Fibroblast of villous mesenchyme (primary cell): ENCODE measurements at places on chromosomes 2 and 18. TPM values are rescaled to one million over a fixed set of nuclear protein-coding genes. Genes with fewer than 3 reads are reported as not detected.

The CFAP65 gene
- not detected in 2 replicates for total RNA-seq

DNA sequence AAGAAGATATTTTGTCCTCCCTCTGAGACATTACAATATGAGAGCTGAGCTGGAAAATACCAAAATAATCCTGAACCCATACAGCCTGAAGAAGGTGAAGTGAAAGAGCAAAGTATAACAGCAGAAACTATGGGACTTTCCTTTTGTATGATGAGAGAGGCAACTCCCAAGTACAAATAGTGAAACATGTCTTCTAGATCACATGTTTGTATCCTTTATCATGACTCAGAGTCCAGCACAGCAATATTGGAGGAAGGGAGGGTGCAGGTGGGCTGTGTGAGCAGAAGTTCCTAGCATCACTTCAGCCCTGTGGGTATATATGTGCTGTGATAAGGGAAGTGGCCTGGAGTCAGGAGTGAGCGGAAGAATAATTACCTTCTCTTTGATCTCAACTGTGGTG, 265.6 kb upstream of the NRXN1 start:
- no peak for DNase-seq

The CFC1 gene
- not detected in 2 replicates for total RNA-seq

DNA sequence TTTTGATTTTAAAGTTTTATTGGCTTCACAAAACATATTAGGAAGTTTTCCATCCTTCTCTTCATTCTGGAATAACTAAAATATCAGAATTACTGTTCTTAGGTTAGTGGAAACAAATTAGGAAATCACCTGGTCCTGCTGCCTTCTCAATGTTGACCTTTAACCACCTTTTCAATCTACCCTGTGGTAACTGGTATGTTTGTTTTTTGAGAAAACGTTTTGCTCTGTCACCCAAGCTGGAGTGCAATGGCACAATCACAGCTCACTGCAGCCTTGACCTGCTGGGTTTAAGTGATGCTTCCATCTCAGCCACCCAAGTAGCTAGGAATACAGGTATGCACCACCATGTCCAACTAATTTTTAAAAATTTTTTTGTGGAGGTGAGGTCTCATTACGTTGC, 28.4 kb downstream of the ACYP2 start:
- no peak for DNase-seq

- DNase-seq: peak; percentile 35
Measured at GRCh38 chr2:65411056-65411795, 21.2 kb downstream of the SPRED2 start.

The GPC1 gene
- 88.9 and 106 TPM in 2 replicates for total RNA-seq

The CAVIN2 gene
- 8.4 and 21.6 TPM in 2 replicates for total RNA-seq

The NEB gene
- total RNA-seq: under 0.01 TPM in 2 replicates

DNA sequence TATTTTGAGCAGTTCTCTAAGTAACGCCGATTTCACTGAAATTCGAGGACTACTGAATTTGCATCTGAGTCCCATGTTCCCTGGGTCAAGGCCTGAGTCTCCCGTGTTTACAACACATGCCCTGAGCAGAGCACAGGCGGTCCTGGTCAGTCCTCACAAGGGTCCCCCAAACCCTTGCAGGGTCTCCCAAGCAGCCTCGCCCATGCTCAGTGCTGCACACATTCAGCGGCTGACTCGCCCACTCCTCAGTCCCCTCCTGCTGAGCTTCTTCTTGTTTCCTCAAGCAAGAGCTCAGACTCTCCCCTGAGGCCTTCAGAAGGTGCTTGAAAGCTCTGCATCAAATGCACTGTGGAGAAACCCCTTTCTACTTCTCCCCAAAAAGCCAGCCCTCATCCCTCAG, 114.6 kb downstream of the INHBB start:
- no peak for DNase-seq

The UGT1A4 gene
- not detected in 2 replicates for total RNA-seq

DNA sequence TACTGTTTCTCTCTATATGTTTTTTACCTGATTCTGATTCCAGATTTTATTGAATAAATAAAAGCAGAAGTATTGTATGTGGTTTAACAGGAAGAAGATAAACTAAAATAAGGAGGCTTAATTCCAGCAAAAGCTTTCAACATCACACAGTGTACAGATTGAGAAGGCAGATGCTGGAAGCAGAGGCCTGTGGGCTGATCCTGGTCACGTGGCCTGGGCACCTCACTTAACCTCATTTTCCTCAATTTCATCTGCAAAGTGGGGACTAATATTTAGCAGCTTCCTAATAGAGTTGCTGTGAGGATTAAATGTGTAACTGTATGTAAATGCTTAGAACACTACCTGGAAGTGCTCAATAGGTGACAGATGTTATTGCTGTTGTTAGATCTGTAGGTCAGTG, 58.0 kb downstream of the CDCA7 start:
- DNase-seq: no peak

DNA sequence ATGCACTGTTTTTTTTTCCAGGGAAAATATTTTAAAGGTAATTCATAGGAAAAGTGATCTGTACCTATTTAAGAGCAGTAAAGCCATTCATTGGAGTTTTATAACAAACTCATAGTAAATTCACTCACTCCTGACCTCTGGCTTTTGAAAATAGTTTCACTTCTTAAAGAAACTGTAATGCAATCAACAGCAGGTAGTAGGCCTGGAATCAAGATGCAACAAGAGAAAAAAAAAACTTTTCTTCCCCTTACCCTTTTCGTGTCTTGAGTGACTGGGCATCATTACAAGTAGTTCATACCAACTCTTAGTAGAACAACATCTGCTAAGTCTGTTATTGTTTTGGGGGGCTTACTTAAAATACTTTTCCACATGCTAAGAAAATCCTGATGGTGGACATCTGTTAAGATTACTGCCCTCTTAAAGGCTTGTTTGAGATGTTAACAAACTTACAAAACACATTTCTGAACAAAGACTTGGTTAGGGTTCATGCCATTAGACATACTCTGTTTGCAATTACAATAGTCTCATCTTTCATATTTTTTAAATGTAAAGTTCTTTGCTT, 164.1 kb upstream of the FOSL2 start:
- DNase-seq: peak; percentile 30

DNA sequence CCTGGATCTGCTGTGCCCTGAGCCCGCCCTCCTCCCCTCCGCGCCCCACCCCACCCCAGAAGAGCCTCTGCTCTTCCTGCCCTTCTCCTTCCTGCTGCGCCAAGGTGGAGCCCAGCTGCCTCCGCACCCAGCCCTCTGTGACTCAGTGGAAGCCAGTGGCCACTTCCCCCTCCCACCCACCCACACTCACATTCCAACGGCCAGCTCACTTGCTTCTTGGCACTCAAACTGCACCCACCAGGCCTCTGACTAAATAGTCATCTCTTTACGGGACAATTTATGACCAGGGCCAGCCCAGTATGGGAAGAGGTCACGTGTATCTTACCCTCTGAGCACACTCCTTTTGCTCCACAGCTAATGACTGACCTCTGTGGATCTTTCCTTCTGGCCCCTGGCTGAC, 150.4 kb upstream of the SLC1A4 start:
- DNase-seq: peak; percentile 71

The SERPINB3 gene
- total RNA-seq: not detected in 2 replicates

GRCh38 chr2:233434666-233435330, 80.5 kb downstream of the DGKD start:
- no peak for DNase-seq

GRCh38 chr2:170930131-170930990, 1.3 kb downstream of the GORASP2 start:
- peak; percentile 20 for DNase-seq

GRCh38 chr2:191637182-191638078, 40.5 kb upstream of the NABP1 start:
- DNase-seq: peak; percentile 44

- no peak for DNase-seq
Measured at GRCh38 chr2:133489641-133490410, 78.4 kb downstream of the NCKAP5 start.

The IFIH1 gene
- 3.9 and 7.8 TPM in 2 replicates for total RNA-seq

The FAM237A gene
- not detected in 2 replicates for total RNA-seq

- no peak for DNase-seq
Measured at GRCh38 chr2:121279476-121280220, 5.4 kb downstream of the TFCP2L1 start.

GRCh38 chr2:204226305-204226880, 289.8 kb downstream of the ICOS start:
- DNase-seq: no peak

The ITPRIPL1 gene
- total RNA-seq: 3.2 and 5.2 TPM in 2 replicates

DNA sequence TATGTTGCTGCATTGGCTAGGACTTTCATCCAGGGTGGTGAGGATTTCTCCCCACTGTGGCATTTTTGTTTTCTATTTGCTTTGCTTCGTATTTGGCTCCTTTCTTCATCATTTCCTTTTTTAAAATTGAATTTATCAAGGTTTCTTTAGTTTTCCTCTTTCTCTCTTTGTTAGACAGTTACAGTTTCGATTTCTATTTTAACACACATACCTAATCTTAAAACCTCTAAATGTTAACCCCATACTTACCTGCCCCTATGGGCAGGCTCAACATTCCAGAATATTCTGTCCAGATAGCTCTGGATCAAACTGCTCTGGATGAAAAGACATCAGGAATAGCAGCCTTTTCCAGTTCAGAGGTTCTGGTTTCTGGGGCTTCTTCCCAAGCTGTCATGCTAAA, 49.2 kb downstream of the DIPK1C start:
- no peak for DNase-seq

- peak; percentile 74 for DNase-seq
Measured at GRCh38 chr18:2538844-2539243, 32.5 kb downstream of the METTL4 start.

DNA sequence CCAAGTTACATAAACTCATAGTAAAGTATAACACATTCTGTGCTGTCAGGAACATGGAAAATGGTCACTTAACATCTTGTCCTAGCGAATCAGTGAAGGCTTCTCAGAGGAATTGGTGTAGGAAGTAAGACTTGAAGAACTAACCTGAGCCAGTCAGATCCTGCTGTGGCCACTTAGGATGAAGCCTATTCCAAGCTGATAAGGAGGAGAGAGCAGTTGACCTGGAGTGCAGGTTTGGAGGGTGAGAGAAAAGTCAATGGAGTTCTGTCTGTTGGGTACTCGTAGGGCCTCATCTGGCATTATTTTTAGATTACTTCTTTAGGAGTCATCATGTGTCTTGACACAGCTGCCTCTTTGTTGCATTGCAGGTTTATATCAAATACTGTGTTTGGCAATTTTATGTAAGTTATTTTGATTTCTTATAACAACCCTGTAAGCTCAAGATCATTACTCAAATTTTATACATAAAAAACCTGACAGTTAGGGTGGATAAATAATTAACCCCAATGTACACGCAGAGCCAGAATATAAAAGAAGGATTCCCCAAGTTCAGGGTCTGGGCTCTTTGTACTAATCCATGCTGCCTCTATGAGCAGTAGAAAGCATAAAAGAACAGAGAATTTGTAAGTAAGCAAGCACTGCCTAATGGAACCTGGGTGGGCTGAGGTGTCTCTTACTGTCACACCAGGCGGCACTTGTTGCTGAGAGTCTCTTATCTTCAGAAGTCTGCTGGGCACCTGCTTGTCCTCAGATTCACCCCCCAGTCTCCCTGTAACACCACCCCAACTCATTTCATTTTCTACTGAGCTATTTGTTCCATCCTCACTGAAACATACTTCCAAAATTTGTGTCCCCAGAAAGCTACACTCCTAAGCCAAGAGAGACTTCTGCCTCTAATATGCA, 252.1 kb upstream of the NT5C1B start:
- no peak for DNase-seq

DNA sequence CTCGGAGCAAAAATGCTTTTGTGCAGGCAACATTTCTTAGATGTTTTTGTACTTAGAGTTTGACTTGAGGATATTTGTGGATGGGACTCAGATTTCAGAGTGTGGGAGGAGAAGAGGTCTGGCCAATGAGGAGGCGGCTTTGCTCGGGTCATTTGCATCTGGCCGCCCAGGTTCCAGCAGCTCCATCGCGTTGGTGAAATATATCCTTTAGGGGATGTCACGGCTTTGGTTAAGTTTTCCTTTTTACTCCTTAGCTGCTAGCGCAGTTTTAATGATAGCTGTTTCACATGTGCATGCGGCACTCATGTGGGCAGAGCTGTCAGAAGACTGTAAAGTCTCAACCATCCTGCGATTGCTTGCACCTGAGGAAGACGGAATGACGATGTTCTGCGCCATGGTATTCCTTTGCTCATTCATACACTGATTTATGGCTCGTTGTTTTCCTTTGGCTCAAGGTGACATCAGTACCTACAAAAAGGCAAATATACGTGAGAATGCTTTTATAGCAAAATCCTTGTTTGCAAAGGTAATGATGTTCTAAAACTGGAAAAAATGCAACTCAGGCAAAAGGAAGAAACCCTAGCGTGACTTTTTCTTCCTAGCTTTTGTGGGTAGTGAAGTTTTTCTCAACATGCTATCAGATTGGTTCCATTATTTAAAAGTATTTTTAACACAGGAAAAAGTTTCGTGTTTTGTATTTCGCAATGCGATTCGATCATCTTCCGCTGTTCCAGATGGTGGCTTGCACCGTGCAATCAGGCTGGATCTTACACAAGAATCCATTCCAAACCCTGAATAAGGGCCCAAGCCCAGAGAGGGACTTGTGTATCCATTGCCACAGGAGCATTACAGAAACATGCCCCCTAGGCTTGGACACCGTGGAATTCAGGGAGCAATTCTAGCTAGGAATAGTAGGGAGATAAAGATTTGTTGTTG, 70.5 kb upstream of the ZNF516 start:
- peak; percentile 96 for DNase-seq

The GRHL1 gene
- 0.64 and 1.7 TPM in 2 replicates for total RNA-seq

- peak; percentile 30 for DNase-seq
Measured at GRCh38 chr2:44348400-44348799, 12.9 kb downstream of the PREPL start.

DNA sequence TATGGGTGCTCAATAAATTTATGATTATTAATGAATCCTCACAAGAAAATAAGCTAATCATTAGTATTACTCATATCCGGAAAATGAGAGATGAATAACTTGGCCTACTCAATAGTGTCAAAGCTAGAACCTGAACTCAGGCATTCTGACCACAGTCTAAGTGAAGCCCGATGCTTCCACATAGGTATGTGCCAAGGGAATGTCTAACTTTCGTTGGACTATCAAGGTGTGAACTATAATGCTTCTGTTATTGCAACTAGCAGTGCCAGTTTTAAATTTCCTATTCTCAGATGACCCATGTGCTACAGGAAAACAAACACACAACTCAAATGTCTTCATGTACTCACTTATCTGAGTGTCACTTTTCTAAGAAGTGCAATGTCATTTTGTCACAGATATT, 1.8 kb downstream of the BARD1 start:
- DNase-seq: no peak
